NCI-H187 (cell line): ENCODE measurements at places on chromosomes 11 and 22.
A peak's percentile ranks its signal among the peaks of the same experiment; 100 is the strongest.

DNA sequence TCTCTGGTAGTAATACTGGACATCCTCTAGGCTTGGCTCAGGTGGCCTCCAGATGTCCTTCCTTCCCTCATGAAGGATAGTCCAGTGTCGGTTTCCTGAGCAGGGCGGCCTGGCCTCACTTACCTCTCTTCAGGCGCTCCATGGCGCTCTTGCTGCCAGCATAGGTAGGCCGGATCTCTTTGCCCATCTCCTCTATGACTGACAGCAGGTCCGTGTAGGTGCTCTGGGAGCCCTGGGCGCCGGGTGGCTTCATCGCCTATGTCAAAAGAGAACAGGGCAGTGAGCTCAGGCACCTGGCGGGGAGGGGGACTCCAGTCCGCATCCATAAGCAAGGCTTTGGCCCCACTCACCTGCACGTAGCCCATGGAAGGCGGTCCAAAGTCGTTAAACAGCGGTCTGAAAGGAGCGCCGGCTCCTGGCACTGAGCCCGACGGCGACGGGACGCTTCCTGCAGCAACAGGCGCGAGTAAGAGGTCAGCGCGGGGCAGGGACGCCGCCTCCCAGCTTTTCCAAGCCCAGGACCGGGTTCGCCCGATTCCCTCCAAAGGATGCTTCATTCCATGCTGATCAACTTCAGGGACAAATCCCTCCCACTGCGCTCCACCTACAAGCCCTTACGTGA is 609 bp downstream of the CDK2AP2 start:
- no peak for DNase-seq

- no peak for DNase-seq
Measured at GRCh38 chr11:76701294-76702040, 30.9 kb upstream of the LRRC32 start.

DNA sequence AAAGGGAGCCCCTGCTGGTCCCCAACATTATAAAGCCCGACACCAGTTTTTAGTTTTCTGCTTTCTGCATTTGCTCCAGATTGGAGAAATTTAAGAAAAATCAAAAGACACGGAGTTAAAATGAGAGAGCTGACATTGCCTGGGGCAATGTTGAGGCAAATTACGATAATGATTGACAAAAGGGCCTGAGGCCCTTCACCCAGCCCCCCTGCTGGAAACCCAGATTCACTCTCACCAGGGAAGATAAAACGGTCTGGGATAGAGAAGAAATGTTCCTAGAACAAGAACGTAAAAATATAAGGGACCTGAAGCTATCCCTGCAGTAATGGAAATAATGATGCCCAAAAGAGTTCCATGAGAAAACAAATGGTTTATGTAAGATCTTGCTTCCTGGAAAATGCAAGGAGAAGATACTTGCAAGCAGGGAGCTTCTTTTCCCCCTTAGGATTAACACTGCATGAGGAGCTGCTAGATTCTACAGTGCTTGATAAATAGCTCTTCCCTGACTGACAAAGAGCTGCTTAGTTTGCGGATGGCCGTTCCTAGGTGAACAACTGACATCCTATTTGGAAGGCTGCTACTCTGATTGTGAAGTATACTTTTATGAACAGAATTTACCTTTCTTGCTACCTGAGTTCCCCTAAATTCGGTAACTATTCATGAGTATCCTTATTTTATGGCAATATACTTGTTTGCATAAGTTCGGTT is 40.6 kb upstream of the GNAZ start:
- DNase-seq, result no peak

GRCh38 chr11:95068549-95068948 is 1.8 kb downstream of the SRSF8 start:
- peak; percentile 32 for DNase-seq

DNA sequence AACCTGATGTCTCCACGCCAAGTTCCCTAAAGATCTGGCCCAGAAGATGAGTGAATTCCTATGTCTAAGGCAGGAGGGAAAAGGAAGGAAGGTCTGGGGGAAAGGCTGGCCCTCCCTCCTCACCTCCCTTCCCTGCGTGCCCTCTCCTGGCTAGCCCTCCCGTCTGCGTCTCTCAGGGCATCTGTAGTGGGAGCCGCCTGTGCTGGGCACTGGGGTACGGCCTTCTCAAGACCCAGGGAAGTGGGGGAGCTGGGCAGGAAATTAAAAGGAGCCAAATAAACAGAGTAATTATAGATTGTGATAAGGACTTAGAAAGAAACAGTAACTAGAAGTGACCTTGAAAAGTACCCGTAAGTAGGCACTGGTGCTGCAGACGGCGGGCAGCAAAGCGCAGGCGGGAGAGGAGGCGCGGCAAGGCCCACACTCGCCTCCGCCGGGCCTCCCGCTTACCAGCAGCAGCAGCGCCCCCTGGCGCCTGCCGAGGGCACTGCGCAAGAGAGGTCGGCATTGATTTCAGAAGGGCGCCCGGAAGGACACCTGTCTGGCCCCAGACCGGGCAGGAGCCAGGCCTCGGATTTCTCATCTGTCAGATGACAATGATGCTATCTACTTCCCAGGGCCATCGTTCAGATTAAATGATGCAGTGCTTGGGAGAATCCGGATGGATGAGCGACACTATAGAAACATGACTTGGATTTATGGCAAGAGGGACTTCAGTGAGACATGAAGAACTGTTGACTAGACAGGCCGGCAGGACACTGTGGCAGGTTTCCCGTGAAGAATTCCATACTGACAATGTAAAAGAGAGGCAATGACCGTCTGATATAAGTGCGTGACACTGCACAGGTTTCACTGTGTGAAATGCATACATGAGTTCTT is 7.3 kb downstream of the KCNJ1 start:
- DNase-seq, result no peak

GRCh38 chr11:112334381-112334780 is 73.7 kb upstream of the PLET1 start:
- no peak for DNase-seq

GRCh38 chr11:313787-314553 is at the start of gene IFITM1:
Gene IFITM1, plus strand, starts transcription at chr11:314040. Its CDS starts 131 bp downstream, at chr11:314171.
- DNase-seq, result no peak

- DNase-seq, result no peak
Measured at GRCh38 chr11:69243496-69244200, 50.3 kb upstream of the MYEOV start.

- DNase-seq, result peak; percentile 23
Measured at GRCh38 chr22:23849009-23850006, 8.4 kb upstream of the SLC2A11 start.

DNA sequence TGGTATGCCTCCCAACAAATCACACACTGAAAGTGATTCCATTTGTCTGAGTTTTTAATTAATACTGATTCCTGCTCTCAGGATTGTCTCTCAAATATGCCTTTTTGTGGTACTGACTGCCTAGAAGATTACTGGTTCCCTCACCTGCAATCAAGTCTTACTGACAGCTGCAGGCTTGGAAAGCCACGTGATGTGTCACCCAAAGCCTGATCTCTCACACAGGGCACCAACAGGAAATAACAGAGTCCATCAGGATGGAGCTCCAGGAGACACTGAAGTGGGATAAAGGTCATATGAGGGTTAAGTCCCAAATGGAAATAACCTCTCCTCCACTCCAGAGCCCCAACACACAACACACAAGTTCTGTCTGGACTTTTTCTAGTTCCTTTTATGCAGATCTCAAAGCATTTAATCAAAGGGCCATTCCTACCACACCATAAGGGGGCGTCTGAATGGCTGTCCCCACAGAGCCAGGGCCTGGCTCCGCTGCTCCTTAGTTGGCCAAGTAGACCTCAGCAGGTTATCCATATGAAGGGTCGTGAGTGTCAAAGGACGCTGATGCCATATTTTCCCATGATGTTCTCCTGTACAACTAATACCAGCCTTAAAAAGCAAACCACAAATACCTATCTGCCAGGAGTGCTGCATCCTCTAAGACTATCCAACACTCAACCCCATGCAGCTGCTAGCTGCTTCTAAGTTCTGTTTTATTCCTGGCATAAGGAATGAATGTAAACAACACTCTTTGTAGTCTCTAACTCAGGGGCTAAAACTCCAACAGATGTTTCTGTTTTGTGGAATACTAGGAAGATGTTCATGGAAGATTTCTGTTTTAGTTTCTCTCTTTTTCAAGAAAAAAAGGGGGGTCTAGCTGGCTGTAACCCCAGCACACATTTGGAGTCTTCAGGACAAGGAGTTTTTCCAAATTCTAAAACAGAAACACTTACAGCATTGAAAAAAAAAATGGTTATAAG is 13.0 kb downstream of the SCUBE2 start:
- DNase-seq, result no peak
